ENCODE measurements at places on chromosomes 16 and 17. TPM values are rescaled to one million over a fixed set of nuclear protein-coding genes. Genes with fewer than 3 reads are reported as not detected.

GRCh38 chr16:85136702-85137322, 24.5 kb upstream of the CIBAR2 start:
- no peak for DNase-seq

GRCh38 chr17:30421592-30421991, 42.9 kb downstream of the CPD start:
- DNase-seq, result no peak

- peak; percentile 64 for DNase-seq
Measured at GRCh38 chr17:58200024-58200633, 7.6 kb downstream of the EPX start.

DNA sequence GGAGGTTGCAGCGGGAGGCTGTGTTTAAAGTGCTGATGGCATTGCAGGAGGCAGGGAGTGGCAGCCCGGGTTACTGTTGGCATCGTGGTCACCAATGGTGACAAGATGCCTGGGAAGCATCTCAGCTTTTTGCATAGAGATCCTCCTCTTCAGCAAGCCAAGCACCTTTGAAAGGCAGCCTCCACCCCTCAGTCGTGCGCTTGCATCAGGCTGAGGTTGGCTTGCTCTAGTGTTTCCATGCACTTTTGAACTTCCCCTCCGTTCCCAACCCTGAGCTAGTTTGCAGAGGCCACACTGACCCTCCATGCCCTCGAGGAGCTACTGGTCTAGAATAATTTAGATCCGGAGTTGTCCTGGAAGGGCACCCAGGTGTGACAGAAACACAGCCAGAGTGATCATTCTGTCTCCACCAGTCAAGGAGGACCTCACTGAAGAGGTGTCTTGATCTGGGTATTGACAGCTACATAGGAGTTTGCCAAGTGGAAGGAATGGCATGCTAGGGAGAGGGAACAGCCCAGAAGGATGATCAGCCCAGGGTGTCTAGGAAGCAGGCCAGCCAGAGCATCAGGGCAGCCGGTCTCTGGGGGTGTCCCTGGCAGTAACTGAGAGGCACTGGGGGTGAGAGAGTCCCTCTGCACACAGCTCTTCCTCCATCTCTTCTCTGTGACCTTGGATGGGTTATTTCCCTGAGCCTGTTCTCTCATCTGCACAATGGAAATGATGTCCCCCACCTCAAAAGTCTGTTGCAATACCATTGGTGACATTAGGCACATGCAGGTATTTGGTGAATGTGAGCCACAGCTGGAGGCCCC, 7.7 kb downstream of the BEAN1 start:
- DNase-seq, result no peak

Gene IGFBP4
- 4.6 TPM for polyA plus RNA-seq

GRCh38 chr17:82703935-82704865, 5.7 kb upstream of the RAB40B start:
- no peak for DNase-seq

Gene LPO
- not detected for polyA plus RNA-seq

- DNase-seq, result no peak
Measured at GRCh38 chr17:957856-958421, 21.6 kb downstream of the NXN start.

- DNase-seq, result no peak
Measured at GRCh38 chr17:33749171-33749570, 456.1 kb upstream of the ASIC2 start.

GRCh38 chr16:68093816-68094613, 8.8 kb downstream of the NFATC3 start:
- DNase-seq, result peak; percentile 51

GRCh38 chr17:57665128-57665527, 80.0 kb downstream of the CCDC182 start:
- DNase-seq, result no peak

DNA sequence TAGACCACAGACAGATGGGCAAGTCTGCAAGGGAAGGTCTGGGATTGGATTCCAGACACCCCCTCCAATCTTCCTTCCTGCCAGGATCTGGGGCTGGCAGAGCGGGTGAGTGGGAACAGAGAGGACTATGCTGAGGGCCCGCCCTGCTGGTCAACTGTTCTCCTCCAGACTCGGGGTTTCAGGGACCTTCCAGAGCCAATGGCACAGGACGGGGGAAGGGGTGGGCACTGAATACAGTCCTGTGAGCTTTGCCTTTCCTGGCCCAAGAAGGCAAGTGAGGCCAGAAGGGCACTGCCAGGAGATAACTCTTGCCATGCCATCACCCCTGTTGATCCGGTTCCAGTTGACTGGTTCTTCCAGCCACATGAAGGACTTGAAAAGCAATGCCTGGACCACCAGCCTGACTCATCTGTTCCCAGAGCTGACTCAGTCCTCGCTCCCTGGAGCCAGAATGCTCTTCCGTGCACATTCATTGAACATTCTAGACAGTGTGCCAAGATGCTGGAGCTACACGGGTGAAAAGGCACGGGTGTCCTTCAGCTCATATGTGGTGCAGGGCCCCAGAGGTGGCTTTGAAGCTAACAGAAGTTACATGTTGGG, 533 bp upstream of the MEFV start:
- no peak for DNase-seq

GRCh38 chr17:2064520-2064971, 9.6 kb downstream of the HIC1 start:
- DNase-seq, result peak; percentile 48

Gene NPIPB9
- 1.3 TPM for polyA plus RNA-seq

GRCh38 chr16:1481906-1482835, 6.6 kb downstream of the PTX4 start:
- no peak for DNase-seq

DNA sequence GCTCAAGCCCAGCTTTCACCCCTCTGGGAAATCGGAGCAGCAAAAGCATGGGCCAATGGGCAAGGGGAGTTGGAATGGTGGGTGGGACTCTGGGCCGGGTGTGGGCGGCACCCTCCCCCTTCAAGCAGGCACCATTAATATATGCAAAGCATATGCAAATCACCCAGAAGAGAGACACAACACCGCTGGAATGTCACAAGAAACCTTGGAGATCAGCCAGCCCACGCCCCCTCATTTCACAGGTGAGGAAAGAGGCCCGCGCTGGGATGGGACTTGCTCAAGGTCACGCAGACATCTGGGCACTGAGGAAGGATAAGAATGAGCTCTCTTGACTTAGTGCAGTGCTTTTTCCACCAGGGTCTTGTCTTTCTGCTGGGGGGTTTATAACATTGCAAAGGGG, 4.8 kb downstream of the SRCIN1 start:
- DNase-seq, result no peak

DNA sequence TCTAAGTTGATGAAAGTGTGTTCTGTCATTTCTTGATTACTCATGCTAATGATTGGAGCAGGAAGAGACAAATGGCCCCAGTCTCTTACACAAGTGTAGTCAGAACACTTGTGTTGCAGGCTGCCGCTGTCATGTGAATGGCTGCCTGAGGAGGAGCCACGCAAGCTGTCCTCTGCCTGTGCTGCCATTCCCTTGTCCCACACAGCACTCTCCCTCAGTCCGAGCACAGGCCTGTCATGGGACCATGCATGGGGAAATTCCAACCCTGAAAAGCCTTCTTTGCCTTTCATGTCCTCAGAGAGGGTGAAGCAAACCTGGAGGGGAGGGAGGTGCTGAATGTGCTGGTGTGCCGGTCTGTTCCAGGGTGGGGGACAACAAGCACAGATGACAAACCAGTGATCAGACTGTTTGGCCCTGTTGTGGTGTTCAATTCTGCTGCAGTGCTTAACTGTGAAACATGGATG, 109.4 kb downstream of the MRTFB start:
- no peak for DNase-seq

GRCh38 chr17:64183815-64184214, 53.9 kb upstream of the ERN1 start:
- no peak for DNase-seq

DNA sequence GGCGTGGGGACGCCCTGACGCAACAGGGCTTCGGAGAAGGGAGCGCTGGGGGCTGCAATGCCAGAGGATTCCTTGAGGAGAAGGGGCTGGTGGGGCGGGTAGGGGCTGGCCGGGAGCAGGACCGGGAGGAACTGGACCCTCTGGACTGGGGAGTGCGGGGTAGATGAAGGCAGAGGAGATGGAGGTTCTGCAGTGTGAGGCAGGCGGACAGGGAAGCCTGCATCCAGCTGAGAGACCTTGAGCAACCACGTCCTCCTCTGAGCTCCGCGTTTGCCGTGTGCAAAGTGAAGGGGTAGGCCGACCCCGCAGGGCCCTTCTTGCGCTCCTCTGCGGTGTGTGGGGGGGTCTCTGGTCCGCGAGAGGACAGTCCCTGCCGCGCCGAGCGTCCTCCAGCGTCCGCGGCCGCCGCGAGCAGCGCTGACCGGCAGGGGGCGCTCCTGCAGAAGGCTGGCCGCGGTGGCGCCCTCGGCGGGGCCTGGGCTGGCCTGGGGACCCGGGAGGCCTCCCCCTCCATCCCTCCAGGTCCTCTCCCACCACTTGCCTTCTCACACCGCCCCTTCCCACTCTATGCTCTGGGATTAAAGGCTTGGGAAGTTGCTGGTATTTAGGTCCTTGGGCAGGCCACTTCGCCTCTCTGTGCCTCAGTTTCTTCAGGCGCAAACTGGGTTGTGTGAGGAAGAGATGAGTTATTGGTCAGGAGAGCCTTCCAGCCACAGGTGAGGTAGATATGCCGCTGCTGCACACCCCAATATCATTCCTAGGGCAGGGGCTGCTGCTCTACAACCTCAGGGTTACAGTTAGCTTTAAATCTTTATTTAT, 9.6 kb upstream of the WNT9B start:
- peak; percentile 30 for DNase-seq

GRCh38 chr17:35717475-35717874, 14.0 kb upstream of the RASL10B start:
- no peak for DNase-seq

DNA sequence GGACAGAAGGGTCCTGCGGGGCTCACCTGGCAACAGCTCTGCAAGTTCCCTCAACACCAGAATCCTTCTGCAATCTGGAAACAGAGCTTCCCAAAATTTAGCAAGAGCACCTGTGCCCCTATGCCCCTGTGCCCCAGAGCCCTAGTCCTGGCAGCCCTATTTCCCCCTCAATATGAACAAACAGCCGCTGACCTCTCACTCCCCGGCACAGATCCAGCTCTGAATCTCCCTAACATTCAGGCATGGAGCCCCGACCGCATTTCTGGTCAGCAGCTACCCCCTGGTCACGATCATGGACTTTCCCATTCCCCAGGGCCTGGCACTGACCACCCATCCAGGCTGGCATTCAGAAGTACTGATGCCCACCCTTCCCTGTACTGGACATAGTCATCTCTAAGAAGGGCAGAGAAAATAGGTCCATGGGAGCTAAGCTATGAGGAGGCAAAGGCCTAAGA, 110.8 kb upstream of the SMURF2 start:
- no peak for DNase-seq

DNA sequence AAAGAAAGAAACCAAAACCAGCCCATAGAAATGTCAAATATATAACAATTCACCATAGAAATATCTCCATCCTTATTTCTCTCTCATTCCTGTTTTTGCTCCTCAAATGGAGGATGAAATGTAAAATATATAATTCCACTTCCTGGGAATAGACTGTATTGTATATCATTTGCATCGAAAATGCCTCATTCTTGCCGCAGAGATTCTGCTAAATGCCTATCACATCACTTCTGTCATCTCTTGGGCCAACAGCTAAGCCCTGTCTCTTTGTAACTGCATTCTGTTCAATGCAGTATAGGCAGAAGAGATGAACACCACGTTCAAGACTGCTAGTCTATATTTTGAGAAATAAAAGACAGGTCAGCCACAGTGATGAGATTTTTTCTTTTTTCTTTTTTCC, 956.3 kb upstream of the SOX9 start:
- no peak for DNase-seq

Gene RHBDL1
- 1.6 TPM for polyA plus RNA-seq

Gene PPY
- not detected for polyA plus RNA-seq
